ENCODE measurements at places on chromosomes 5 and 9. TPM values are rescaled to one million over a fixed set of nuclear protein-coding genes. Genes with fewer than 3 reads are reported as not detected.

RGS14 gene
- 16.2 TPM for total RNA-seq

N4BP3 gene
- 7.9 TPM for total RNA-seq

IGIP gene
- 17.7 TPM for total RNA-seq

LCN15 gene
- not detected for total RNA-seq

C9orf50 gene
- total RNA-seq = not detected

FGF18 gene
- 2.0 TPM for total RNA-seq

PIP5KL1 gene
- 11.5 TPM for total RNA-seq

SLC31A1 gene
- 48.4 TPM for total RNA-seq

DNA sequence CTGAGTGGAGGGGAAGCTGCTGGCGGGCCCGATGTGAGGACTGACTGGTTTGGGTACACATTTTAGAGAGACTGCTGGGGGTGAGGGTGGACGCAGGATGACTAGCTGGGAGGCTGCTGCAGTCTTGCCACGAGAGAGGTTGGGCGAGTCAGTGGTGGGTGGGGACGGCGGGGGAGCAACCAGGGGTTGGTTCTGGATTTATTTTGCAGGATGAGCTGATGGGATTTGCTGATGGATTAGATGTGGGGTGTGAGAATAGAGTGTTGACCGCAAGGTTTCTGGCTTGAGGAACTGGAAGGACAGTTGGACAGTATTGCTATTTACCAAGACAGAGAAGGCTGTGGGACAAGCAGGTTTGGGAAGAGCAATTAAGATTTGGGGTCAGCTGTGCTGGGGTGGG is 5.8 kb upstream of the NDST1 start:
- no peak for DNase-seq

- no peak for DNase-seq
Measured at GRCh38 chr5:150561571-150562275, 53.8 kb downstream of the NDST1 start.

- DNase-seq = no peak
Measured at GRCh38 chr9:83449166-83449565, 89.0 kb downstream of the FRMD3 start.

- no peak for DNase-seq
Measured at GRCh38 chr9:136367296-136368145, 4.0 kb upstream of the DNLZ start.

GRCh38 chr5:50763846-50764245 is 97.4 kb downstream of the PARP8 start:
- DNase-seq = no peak

DNA sequence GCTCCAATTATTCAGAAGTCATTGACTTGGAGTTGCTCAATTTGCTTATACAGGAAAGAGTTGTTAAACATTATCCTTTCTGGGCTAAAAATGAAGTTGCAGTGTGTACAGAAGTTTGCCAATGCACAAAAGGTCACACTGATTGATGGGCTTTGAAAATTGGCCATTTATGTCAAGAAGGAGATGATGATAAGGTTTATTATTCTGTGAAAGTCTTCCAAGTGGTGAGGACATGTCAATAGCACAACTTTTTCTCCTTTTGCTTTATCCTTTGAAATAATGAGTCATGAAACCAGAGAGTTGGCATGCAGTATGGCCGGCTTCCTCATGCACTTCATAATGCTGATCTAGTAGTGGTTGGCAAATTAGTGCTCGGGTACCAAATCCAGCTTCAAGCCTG is 848.5 kb upstream of the WWC1 start:
- no peak for DNase-seq

GRCh38 chr5:1075931-1076330 is 35.9 kb downstream of the SLC12A7 start:
- no peak for DNase-seq

DNA sequence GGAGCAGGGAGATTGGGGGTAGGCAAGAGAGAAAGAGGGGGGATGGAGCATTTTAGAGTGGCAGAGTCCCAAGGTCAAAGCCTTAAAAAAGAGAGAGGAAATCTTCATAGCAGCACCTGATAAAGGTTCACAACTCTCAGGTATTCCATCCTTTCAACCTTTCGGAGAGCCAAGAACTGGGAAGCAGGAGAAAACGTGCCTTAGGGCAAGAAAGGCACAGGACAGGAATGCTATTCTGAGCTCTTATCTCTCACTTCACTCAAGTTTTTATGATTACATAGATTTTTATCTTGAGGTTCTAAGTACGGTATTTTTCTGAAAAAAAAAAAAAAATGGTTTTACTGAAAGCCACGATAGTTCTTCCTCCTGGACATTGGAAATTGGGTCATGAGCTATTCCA is 34.5 kb upstream of the SMAD5 start:
- no peak for DNase-seq

DNA sequence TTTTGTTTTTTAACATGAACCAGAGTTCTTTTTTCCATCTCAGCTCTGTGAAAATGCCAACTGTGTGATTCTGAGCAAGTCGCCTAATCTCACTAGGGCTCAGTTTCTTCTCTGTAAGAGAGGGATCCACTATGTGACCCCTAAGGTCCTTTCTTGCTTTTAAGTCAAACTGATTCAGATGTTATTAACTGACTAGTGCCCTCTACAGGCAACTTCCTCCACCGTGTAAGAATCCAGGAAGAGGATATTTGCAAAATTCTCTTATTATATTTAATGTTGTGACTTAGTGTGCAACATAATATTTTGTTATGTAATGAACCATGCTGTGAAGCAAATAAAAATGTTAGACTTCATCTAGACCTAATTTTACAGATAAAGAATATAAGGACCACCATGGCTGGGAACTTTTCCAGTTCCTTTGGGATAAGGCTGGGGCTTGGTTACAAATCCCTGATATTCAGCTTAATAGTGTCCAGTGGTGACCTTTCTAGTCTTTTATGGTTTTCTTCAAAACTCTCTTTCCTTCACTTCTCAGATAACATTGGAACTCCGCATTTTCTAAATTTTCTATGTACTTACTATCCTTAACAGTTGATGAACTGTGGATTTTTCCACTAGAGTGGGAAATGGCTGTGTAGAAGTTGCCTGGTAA is 244.7 kb downstream of the PIK3R1 start:
- DNase-seq = no peak

DNA sequence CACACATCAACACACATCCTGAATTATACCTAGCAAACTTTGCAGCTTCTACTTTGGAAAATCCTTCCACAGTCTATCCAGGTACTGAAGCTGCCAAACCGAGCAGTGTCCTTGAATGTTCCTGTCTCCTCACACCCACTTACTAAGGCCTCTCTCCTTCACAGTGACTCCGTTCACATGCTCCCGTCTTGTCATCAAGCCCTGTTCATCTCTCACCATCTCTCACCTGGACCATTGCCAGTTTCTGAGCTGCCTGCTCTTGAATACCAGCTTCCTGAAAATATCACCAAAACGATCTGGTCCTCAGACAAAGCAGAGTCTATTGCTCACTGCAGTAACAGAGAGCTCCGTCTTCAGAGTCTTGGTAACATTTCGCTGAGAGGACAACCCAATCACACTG is 57.4 kb downstream of the GCNT1 start:
- DNase-seq = no peak

GRCh38 chr5:115388240-115388639 is 91.8 kb upstream of the CCDC112 start:
- no peak for DNase-seq

- no peak for DNase-seq
Measured at GRCh38 chr9:134585021-134585561, 56.5 kb upstream of the COL5A1 start.

DNA sequence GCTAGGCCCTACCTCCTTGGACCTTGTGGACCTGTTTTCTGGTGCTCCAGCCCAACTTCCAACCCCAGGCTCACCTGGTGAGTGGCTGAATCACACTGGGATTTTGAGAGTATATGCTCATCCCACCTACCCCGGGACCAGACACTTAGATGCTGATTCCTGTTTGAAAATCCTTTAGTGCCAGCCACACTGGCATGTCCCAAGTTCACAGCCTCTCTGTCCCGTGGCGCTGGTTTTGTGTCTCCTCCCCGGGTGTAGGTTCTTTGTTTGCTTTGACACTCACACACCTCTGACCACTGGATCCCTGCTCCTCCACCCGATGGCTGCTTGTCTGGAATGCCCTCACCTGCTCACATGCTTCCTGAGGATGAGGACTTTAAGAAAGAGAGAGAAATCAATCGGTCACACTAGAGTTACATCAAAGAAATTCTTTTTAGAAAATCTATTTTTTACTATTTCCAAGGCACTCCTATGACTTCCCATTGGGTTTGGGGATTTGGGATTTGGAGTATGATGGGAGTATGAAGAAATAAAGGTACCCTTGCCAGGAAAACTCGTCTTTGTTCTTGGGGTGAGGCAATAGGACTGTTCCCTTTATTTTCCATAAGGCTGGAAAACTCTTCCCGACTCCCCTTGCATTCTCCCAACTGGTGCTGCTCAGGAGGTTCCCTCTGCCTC is 7.3 kb upstream of the SLC25A48 start:
- DNase-seq = no peak

DNA sequence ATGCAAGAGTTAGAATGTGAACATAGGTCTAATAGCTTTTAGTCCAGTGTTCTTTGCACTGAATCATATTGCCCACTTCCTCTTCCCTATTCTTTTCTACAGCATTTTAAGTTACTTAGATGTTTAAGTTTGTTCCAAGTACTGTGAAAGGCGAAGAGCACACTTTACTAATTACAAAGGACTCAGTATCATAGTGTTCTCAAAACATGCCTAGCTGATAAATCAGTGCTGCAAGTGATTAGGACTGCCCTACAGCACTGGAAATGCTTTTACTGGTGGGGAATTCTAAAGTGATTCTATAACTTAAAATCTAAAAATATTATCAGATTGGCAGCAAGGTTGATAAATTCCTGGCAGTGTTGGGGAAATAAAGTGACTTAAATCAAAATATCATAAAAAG is 177.9 kb upstream of the KCNN2 start:
- DNase-seq = no peak

- DNase-seq = no peak
Measured at GRCh38 chr9:137070906-137071275, 534 bp upstream of the SAPCD2 start.

DNA sequence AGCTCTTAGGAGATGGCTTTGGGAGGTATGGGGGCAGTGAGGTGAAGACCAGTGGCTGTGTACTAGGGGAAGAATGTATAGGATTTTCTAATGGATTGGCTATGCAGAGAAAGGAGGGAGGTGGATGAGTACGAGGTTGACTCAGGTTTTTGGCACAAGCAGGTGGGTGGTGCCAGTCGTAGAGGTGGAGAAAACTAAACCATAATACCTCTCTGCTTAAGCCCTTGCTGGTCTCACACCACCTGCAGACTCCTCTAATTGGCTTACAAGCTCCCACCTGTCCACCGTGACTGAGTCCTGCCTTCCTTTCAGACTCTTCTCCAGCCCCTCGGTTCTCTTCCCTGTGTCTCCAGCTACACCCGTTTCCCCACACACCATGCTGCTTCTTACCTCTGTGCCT is 521.7 kb upstream of the CLINT1 start:
- DNase-seq = no peak

DNA sequence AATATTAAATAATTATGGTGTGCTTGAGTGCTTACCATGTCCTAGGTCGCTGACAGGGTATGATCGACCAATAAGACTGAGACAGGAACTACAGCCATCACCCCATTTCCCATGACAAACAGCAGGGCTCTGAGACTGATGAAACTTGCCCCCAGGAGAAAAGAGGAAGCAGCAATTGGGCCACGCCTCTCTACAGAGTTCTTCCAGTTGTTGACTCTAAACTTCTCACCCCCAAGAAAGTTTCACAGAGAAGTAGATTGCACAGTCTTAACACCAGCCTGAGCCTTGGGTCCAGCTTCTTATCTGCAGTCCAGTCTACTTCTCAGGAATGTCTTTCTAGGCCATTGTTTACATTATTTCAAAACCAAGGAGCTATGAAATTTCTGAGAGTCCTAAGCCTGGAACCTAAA is 182.2 kb upstream of the ANKRD55 start:
- peak; percentile 74 for DNase-seq

DNA sequence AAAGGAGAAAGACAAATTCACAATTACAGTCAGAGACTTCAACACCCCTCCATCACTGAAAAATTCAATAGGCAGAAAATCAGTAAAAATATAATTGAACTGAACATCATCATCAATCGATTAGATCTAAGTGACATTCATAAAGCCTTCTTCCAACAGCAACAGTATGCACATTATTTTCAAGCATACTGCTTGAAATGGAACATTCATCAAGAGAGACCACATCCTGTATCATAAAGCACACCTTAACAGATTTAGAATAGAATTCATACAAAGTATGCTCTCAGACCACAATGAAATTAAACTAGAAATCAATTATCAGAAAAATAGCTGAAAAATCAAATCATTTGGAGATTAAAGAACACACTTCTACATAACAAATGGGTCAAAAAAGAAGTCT is 39.1 kb downstream of the ERMP1 start:
- no peak for DNase-seq

DNA sequence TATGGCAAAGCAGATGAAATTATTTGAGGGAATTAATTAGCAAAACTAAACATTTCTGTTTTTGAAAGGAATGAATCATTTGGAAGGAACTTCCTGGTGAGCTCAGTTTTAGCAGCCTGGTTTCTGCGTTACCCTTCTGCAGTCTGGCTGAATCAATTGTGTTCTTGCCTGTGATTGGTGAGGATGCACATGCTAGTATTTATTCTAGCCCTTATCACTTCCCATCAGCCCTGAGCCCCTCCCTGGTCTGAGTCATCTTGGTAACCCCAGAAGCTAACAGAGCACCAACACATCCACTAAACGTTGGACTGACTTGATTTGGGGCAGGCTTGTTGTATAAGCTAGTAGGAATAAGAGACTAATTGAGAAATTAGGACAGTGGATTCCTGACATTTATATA is 6.6 kb downstream of the TJP2 start:
- DNase-seq = no peak

GRCh38 chr5:1951165-1951816 is 68.6 kb upstream of the IRX4 start:
- no peak for DNase-seq

GRCh38 chr9:81848472-81848871 is 79.8 kb upstream of the SPATA31D4 start:
- no peak for DNase-seq

GRCh38 chr5:110269478-110270142 is 456.9 kb downstream of the TMEM232 start:
- no peak for DNase-seq

- DNase-seq = no peak
Measured at GRCh38 chr9:115254287-115255180, 136.6 kb upstream of the TNC start.

- no peak for DNase-seq
Measured at GRCh38 chr5:134735243-134735642, 3.1 kb upstream of the CAMLG start.

GRCh38 chr9:8071445-8071798 is 271.8 kb upstream of the DMAC1 start:
- no peak for DNase-seq

- DNase-seq = no peak
Measured at GRCh38 chr5:174735498-174736330, 11.3 kb downstream of the MSX2 start.

GRCh38 chr9:32487981-32488380 is 38.0 kb downstream of the RIGI start:
- no peak for DNase-seq

- DNase-seq = no peak
Measured at GRCh38 chr9:135136991-135137832, 49.7 kb downstream of the OLFM1 start.
